Cardiac muscle cell (in vitro differentiated cells and primary cell): ENCODE measurements at places on chromosomes 7 and 10.

- peak; percentile 69 for DNase-seq
Measured at GRCh38 chr10:70786799-70787415, 1.7 kb upstream of the TBATA start.

DNA sequence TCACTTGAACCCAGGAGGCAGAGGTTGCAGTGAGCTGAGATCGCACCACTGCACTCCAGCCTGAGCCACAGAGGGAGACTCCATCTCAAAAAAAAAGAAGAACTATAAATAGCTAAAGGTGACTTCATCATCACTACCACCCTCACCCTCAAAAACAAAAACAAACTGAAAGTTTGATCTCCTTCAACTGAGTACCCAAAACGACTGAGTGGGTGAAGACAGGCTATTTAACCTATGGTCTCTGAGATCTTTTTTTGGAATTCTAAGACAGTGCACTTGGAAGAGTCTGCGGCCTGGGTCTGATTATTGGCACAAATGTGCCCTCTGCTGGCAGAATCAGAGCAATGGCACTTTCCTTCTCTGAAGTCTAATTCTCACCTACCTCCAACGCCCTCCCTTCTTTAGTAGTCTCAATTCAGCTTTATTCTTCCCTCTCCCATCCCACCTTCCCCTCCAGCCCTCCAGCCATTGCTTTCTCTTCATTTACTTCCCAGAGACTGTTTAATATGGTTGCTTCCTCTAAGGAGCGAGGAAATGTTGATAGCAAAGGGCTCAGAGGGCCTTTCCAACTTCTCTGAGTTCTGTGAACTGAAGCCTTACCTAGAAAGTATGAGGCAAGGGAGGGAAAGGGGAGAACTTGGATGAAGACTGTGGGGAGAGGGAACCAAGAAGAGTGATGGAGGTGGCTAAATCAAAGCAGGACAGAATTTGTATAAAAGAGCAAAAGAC, 2.9 kb upstream of the MYOZ1 start:
- DNase-seq = peak; percentile 83

DNA sequence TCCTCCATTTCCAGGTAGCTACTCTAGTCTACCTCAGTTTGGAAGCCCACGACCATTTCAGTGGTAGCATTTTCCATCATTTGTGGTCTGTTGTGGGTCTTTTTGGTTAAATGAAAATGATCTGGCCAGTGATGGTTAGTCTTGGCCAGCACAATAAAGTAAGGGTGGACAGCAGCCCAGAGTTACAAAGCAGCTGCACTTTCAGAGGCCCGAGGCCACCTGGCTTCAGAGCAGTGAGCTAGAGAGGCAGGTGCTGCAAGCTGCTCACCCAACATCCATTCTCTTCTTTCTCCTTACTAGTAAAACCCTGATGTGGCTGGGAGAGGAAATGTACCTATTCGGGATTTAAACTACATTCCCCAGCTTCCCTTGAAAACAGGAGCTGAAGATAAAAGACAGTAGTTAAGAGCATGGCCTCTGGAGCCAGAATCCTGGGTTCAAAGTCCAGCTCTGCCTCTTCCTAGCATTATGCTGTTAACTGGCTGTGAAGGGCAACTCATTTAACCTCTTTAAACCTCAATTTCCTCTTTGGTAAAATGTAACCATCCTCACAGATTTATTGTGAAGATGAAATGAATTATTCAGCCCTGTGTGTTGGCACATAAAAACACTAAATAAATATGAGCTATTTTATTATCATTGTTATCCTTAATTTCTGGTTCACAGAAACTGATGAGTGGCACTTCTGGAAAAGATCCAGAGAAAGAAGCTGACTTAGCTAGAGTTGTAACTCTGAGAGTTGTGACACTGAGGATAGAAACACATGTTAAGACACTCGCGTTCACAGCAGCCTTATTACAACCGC, 517.4 kb downstream of the PARD3 start:
- no peak for DNase-seq

- no peak for DNase-seq
Measured at GRCh38 chr10:117621196-117621595, 78.7 kb downstream of the EMX2 start.

GRCh38 chr10:80581469-80581835, 43.8 kb downstream of the SH2D4B start:
- DNase-seq = no peak

GRCh38 chr10:30898964-30899363, 132.7 kb downstream of the ZNF438 start:
- DNase-seq = no peak

- DNase-seq = no peak
Measured at GRCh38 chr10:133131053-133131452, 29.0 kb upstream of the KNDC1 start.

- DNase-seq = no peak
Measured at GRCh38 chr7:155198901-155199845, 98.5 kb upstream of the INSIG1 start.

- no peak for DNase-seq
Measured at GRCh38 chr7:127387974-127388373, 4.5 kb downstream of the ZNF800 start.

GRCh38 chr10:95315509-95315908, 24.7 kb upstream of the PDLIM1 start:
- no peak for DNase-seq

DNA sequence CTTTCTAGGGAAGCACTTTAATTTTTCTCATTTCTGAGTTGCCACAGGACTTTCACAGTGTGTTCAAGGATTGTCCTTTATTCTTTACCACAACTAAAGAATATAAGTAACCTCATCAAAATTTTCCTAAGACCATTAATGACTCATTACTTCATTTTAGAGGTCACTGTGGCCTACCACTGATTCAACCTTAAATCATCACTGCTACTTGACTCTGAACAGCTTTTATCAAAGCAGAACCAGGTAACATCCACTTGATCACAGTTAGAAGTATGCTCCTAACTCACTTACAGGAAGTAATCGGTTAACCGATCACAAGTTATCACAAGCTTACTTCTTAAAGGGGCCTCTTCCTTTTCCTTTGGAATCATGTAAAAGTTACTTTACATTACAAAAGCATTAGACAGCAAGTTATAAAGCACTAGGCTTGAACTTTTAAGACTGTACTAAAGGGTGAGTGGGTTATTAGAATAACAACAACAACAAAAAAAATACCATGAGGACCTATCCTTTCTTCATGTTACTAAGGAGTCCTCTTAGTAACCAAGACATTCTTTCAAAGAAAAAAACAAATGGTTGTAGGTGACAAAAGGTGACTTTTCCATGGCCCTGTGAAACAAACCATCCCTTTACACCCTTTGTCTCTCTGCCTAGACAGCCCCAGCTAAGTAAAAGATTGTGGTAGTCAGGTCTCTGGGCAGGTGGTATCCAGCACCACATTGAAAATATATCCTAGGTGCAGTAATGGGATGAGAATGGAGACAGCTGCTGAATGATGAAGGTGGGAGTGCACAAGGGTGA, 40.0 kb upstream of the PDK4 start:
- DNase-seq = no peak

GRCh38 chr10:108561649-108562048, 1361.7 kb downstream of the XPNPEP1 start:
- DNase-seq = no peak

DNA sequence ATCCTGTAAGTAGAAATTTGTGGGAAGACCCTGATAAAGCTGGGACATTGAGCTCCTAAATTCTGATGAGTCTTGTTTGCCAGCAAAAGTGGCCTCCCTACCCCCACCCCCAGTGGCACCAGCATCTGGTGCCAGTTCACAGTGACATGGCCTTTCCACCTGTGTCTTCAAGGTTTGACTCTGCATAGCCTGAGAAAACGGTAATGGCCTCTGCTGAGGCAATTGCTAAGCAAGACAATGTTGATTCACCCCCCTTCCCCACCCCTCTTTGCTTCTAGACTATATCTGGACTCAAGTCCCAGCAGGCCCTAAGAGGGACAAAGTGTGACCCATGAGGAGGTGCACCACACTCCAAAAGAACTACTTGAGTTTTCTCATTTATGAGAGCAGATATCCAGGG, 48.0 kb upstream of the PIK3CG start:
- DNase-seq = no peak

GRCh38 chr10:79188154-79188965, 119.6 kb downstream of the ZMIZ1 start:
- no peak for DNase-seq

GRCh38 chr7:99379043-99379577, 4.6 kb downstream of the ARPC1B start:
- DNase-seq = no peak

- no peak for DNase-seq
Measured at GRCh38 chr10:47326306-47326926, 4.2 kb downstream of the GDF2 start.

DNA sequence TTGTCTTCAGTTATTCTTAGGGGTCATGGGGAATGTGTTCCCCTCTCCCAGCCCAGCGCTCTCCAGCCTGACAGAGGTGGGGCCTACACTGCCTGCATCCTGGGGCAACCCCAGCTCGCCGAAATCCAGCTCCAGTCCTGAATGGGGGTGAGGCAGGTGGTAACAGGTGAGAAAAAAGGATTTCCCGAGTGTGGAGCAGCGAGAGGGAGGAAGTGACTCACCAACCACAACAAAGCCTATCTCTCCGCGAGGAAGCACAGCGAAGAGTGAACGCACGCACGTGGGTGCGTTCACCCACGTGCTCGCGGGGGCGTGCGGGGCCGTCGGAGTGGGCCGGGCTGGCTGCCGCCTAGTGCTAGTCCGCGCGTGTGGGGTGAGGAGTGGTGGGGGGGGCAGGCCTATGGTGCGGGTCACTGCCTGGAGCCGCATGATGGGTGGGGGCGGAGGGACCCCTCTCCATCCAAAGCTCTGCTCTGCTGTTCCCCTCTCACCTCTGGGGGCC, 855 bp upstream of the PALD1 start:
- DNase-seq = no peak

DNA sequence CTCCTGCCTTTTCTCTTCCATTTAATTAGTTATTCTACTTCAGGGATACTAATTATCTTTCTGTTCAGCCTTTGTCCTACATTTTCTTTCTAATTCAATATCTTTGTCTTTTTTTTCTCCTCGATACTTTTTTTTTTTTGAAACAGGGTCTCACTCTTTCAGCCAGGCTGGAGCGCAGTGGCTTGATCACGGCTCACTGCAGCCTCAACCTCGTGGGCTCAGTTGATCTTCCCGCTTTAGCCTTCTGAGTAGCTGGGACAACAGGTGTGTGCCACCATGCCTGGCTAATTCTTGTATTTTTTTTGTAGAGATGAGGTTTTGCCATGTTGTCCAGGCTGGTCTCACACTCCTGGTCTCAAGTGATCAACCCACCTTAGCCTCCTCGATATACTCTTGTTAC, 38.9 kb downstream of the CCSER2 start:
- DNase-seq = no peak

DNA sequence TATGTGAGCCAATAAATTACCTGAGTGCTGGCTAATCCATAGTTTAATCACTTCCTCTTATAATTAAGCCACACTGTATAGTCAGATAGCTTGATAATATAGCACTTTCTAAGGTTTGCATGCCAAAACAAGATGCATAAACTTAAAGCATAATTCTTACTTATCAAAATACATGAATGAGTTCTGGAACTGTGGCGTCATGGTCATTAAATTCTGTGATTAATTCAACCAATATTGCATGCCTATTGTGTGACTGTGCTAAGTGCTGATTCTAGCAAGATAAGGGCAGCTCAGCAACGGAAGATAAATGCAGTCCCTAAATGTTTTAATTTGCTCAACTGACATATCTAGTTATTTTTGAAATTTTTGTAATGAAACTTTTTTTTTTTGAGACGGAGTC, 29.7 kb downstream of the HOXA1 start:
- no peak for DNase-seq

- DNase-seq = peak; percentile 11
Measured at GRCh38 chr7:137519181-137519691, 175.7 kb upstream of the PTN start.

GRCh38 chr7:101546308-101546936, 82.7 kb downstream of the MYL10 start:
- DNase-seq = no peak

GRCh38 chr7:18020138-18020715, 7.4 kb downstream of the PRPS1L1 start:
- DNase-seq = no peak

DNA sequence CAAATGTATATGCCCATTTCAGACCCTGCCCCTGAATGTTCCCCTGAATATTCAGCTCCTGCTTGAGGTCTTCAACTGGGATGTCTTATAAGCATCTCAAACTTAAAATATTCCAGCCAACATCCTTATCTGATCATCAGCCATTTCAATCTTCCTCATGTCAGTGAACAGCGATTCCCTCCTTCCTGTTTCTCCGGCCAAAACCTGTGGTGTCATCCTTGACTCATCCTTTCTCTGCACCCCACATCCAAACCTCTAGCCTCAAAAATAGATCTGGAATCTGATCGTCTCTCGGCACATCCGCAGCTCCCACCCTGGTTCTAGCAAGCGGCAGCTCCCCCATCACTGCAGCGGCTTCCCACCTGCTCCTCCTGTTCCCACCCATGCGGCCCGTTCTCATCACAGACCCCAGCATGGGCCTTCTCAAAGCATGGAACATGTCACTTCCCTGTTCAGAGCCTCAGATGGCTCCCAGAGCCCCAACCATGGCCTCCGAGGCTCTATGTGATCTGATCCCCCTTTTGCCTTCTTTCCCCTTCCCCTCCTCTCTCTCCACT, 165.7 kb downstream of the HECW1 start:
- DNase-seq = no peak

GRCh38 chr10:13651969-13652720, 65.4 kb downstream of the PRPF18 start:
- DNase-seq = no peak

DNA sequence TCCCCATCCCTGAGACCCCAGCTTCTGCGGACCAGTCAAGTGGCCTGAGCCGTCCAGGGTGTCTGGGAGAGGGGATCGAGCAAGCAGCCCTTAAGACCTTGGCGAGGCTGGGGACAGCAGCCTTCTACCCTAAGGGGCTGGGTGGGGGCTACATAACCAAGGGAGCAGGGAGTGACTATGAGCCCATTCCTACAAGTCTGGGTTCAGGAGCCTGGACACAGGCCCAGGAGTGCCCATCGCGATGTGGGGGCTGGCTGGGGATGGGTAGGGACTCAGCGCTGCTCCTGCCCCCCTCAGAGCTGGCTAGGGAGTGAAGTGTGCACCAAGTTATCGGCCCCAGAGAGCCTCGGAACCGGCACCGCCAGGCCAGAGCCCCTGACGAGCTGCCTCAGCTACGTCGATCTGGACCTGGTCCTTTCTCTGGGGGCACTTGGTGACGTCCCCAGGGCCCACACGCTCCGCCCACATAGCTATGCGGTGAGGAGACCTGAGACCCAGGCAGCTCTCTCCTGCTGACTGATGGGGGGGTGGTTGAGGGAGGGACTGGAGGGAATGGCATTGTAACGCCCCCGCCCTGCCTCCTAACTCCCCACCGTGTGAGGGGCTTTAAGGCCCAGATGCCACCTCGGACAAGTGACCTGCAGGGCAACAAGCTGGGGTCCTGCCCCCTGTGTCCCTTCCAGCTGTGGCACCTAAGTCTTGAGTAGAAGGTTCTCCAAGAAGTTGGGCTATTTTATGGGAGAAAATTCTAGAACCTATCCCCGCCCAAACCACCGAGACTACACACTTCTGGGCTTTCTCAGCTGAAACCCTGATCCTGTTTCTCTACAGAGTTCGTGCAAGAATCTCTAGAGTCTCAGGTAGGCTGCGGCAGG, 2.5 kb downstream of the SAP25 start:
- DNase-seq = peak; percentile 25
